ENCODE measurements at places on chromosomes 11 and 22. TPM values are rescaled to one million over a fixed set of nuclear protein-coding genes. Genes with fewer than 3 reads are reported as not detected.

DNA sequence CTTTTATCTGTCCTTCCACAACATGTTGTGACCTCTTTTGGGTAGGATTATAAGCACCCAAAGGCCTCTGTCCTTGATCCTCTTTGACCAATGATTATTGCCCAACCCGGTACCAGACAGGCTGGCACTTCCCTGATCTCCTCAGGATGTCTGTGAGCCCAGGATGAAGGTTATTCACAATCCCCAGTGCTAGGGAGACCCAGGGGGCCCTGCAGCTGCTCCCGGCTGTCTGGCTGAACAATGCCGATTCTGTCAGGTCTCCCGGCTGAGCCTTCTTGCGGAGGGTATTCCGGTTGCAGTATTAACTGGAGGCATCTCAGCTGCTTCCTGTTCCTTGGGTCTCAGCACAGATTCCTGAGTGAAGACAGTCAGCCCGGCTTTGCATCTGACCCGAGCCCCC is 71.2 kb upstream of the CDON start:
- no peak for DNase-seq
- H3K27ac ChIP-seq: no peak overlapping the region
- H3K4me1 ChIP-seq: peaks cover 33% of the 10 kb centered on the region
- no peaks in the 10 kb centered on the region for H3K27me3 ChIP-seq
- no peaks in the 10 kb centered on the region for H3K36me3 ChIP-seq

DNA sequence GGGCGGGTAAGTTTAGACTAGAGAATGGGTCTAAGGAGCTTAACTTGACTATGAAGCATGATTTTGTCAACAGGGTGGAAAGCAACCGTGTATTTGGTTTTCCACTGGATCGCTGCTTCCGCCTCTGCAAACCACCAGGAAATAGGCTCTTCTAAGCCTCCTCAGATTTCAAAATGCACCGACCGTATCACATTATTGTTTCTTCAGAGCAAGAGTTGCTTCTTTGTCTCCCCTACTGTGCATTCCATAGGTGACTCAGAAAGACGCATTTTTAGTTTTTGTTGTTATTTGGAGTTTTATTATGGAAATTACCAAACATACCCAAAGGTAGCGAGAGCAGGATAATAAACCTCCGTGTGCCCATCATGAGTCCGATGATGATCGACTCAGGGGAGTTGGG is 64.3 kb upstream of the RASD2 start:
- H3K4me1 ChIP-seq: peaks cover 18% of the 10 kb centered on the region
- no peak overlapping the region for H3K27ac ChIP-seq
- H3K27me3 ChIP-seq: no peaks in the 10 kb centered on the region
- no peaks in the 10 kb centered on the region for H3K36me3 ChIP-seq

- peak overlapping the region; percentile 54 for H3K27ac ChIP-seq
- no peaks in the 10 kb centered on the region for H3K27me3 ChIP-seq
- no peak for DNase-seq
- no peak overlapping the region for H3K4me3 ChIP-seq
- no peaks in the 10 kb centered on the region for H3K4me1 ChIP-seq
- no peaks in the 10 kb centered on the region for H3K36me3 ChIP-seq
Observed at GRCh38 chr11:20474176-20474881, 86.8 kb downstream of the PRMT3 start.

Gene HIRA
- 15.7 TPM for total RNA-seq

- no peaks in the 10 kb centered on the region for H3K36me3 ChIP-seq
- no peak overlapping the region for H3K27ac ChIP-seq
- H3K4me3 ChIP-seq: no peak overlapping the region
- no peaks in the 10 kb centered on the region for H3K27me3 ChIP-seq
Observed at GRCh38 chr11:132821014-132821413, 711.3 kb downstream of the OPCML start.

- peaks cover 50% of the 10 kb centered on the region for H3K4me1 ChIP-seq
- peak overlapping the region; percentile 83 for H3K4me3 ChIP-seq
- H3K27me3 ChIP-seq: no peaks in the 10 kb centered on the region
- peak overlapping the region; percentile 93 for H3K27ac ChIP-seq
- peaks cover 9% of the 10 kb centered on the region for H3K36me3 ChIP-seq
Observed at GRCh38 chr22:27798511-27799014, 3.0 kb downstream of the MN1 start.

Gene OR5P2
- total RNA-seq: not detected

All from right atrium auricular region (tissue), 2 donors.